ENCODE measurements at places on chromosomes 1 and 21.

DNA sequence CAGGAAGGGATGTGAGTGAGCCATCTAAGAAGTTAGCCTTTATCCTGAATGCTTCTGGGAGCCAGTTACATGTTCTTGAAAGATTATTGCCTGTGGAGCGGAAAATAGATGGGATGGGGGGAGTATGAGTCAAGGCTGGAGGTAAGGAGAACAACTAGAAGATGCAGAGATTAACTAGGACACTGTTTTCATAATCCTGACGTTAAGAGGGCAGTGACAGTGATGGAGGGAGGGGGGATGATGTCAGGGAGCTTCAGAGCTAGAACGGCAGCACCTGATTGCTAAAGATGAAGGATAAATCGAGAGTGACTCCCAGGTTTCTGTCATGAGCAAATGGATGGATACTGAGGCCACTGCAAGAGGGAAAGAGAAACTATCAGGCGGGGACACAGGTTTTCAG is 10.0 kb upstream of the RCSD1 start:
- DNase-seq: no peak

- DNase-seq: peak; percentile 7
These were observed 131.9 kb upstream of the KCNJ6 start for GRCh38 chr21:38048167-38048566.

- DNase-seq: no peak
These were observed 215.5 kb upstream of the USP25 start for GRCh38 chr21:15514073-15514946.

DNA sequence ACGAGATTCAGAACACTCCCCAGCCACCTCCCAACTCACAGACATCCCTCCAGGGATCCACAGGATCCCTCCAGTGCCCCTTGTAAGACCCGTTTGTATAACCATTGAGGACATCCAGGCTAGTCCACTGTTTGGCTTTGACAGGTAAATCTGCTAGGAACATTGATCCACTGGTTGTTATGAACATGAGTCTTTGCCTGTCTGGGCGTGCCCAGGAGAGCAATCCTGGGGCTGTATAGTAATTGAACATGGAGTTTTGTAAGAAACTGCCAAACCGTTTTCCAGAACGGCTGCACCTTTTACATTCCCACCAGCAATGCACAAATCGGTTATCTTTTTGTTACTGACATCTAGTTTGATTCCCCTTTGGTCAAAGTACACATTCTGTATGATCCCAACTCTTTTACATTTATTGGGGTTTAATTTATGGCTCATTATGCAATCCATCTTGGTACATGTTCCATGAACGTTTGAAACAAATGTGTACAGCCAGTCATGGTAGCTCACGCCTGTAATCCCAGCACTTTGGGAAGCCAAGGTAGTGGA is 88.7 kb downstream of the WDR4 start:
- no peak for DNase-seq

- peak; percentile 29 for DNase-seq
These were observed 32.1 kb upstream of the EPHX4 start for GRCh38 chr1:91997607-91998195.

DNA sequence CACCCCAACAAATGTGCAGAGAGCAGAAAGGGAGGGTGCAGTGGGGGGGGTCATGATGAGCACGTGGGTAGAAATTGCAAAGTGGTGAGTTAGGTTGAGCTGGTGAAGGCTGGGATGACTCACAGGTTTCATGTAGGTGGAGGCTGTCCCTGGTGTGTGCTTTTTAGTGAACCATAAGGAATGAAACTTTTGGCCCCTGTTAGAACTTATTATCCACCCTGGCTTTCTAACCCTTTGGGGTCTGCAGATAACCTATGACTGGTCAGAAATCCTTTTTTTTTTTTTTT is 46.9 kb downstream of the DOP1B start:
- peak; percentile 61 for DNase-seq

All from putamen (tissue), 1 donor.